Left lobe of liver (tissue), 2 donors: ENCODE measurements at places on chromosomes 7 and 10. TPM values are rescaled to one million over a fixed set of nuclear protein-coding genes. Genes with fewer than 3 reads are reported as not detected.

CUBN gene
- 0.25 TPM for total RNA-seq

ADARB2 gene
- 0.81 TPM for total RNA-seq

GRCh38 chr7:38452681-38453108 is 178.5 kb downstream of the AMPH start:
- DNase-seq, result no peak

- DNase-seq, result no peak
These were observed 93.3 kb upstream of the AGBL3 start for GRCh38 chr7:134892963-134893362.

DNA sequence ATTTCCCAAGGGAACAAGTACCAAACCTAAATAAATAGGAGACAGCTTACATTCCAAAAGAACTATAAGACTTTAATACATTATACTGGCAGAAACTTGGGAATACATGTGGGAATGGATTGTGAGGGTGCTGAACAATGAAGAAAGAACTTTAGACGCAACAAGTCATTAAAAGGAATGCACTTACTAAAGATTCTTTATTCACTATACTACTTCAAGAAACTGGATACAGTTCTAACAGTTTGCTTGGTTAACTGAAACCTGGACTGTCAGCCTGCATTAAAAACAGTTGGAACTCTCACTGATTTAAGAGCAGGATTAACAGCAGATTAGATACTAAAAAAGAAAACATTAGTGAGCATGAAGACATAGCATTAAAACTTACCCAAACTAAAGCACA is 12.0 kb downstream of the CACUL1 start:
- no peak for DNase-seq

IFT22 gene
- total RNA-seq, result 7.0 TPM

DNA sequence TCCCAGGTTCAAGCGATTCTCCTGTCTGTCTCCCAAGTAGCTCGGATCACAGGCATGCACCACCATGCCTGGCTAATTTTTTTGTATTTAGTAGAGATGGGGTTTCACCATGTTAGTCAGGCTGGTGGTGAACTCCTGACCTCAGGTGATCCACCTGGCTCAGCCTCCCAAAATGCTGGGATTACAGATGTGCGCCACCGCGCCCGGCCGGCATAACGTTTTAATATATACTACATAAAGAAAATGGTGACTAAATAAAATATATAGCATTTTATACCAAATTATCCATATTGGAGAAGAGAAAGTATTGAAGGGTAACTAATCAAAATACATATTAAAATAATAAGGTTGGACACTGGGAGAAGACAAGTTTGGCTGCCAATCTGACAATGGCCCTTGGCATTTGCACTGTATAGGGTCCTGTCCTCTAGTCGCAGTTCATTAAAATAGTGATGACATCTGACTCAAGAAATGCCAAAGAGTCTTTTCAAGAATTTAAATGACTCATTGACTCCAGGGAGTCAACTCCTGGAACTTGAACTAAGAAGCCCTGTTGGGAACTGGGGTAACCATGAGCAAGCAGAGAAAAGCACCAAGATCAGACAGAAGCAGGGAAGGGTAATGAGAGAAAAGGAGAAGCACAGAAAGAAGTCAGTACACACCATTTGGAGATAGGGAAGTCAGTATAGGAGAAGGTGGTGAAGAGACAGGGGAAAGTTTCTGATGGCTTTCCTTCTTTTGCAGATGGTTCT is 91.1 kb downstream of the CH25H start:
- DNase-seq, result no peak

DNA sequence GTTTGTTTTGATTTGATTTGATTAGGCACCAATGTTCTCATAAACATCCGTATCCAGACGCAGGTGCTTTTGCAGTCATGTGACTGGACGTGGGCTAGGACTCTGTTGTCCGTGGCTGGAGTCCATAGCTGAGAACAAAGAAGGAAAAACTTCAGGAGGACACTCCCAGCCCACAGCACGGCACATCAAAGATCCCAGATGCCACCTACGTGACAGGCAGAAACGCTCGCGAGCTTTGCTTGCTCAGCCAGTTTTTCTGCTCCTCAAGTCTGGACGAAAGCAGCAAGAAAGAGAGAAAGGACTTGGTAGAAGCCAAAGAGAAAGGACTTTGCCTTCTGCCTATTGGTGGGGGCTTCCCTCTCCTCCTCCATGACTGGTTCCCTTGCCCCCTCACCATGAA is 6.9 kb upstream of the ZKSCAN1 start:
- no peak for DNase-seq

DNA sequence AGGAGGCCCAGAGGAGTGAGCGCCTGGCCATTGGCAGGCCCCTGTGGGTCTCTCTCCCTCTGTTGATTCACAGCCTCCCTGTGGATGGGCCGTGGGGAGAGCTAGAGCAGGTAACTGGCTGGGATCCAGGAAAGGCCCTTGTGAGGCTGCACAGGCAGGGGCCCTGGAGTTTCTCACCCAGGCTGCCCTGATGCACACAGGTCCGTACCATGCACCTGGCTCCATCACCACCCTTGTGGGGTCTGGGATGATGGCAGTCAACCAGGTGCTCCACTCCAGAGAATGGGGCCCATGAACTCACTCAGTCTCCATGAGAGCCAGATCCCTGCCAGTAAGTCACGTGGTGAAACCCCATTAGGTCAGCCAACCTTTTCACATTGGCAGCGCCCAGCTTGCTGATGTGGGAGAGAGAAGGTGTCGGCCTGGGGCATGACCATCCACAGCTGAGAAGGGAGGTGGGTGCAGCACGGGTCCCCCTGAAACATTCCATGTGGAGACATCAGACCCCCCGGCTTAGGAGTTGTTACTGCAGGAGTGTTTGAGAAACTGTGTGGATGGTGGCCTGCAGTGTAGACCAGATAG is 320.8 kb downstream of the ADARB2 start:
- DNase-seq, result peak; percentile 23

DNA sequence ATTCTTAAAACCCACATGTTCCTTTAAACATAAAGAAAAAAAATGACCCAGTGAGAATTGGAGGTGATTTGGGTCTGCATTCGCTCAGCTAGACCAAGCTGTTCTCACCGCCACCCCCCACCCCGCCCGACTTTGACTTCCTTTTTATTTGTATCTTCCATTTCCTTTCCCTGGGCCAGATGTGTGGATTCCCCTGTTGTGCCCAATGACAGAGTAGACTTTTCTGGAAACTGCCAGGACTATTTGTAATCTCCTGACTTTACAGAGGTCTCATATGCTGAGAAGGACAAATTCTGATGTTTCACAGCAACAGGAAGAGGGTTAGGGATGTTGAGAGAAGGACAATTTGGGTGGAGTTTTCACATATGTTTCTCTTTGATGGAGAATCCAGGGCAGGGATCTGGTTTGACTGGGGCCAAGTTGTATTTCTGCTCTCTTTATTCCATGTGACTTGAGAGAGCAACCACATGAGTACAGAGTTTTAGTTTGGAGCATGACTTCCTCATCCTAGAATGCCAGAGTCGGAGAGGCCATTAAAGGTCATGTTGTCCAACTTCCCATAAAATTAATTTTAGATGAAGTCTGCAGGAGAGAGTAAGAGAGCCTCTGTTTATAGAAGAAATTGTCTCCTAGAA is 1023.2 kb downstream of the LRMDA start:
- no peak for DNase-seq

GRCh38 chr7:4689151-4689550 is 7.1 kb downstream of the FOXK1 start:
- DNase-seq, result no peak

DNA sequence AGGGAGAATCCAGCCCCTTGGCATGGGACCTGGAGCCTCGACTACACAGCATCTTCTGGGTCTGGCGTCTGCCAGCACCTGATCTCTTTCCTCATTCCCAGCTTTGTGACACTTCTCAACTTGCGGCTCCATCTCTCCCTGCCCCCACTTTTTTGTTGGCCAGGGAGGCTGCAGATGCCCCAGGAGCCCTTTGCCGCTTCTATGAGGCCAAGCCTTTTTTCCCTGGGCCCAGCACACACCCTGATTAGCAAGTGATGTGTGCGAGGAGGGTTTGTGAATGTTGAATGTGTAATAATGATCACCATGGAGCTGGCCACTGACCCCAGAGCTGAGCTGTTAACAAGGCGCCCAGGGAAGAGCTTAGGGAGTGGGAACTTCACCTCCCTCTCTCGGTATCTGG is 4.4 kb downstream of the EVX1 start:
- no peak for DNase-seq

- DNase-seq, result no peak
These were observed at the start of gene RNF148 for GRCh38 chr7:122702872-122703510. RNF148 (minus strand) TSS chr7:122702922; CDS start chr7:122702750, 172 bp downstream.

- DNase-seq, result no peak
These were observed 265.1 kb downstream of the ZEB1 start for GRCh38 chr10:31584098-31584631.

GRCh38 chr10:31158011-31158658 is 126.5 kb upstream of the ZNF438 start:
- DNase-seq, result no peak

HMX2 gene
- total RNA-seq, result not detected

NXPH1 gene
- not detected for total RNA-seq

CCM2 gene
- 44.8 TPM for total RNA-seq

DNA sequence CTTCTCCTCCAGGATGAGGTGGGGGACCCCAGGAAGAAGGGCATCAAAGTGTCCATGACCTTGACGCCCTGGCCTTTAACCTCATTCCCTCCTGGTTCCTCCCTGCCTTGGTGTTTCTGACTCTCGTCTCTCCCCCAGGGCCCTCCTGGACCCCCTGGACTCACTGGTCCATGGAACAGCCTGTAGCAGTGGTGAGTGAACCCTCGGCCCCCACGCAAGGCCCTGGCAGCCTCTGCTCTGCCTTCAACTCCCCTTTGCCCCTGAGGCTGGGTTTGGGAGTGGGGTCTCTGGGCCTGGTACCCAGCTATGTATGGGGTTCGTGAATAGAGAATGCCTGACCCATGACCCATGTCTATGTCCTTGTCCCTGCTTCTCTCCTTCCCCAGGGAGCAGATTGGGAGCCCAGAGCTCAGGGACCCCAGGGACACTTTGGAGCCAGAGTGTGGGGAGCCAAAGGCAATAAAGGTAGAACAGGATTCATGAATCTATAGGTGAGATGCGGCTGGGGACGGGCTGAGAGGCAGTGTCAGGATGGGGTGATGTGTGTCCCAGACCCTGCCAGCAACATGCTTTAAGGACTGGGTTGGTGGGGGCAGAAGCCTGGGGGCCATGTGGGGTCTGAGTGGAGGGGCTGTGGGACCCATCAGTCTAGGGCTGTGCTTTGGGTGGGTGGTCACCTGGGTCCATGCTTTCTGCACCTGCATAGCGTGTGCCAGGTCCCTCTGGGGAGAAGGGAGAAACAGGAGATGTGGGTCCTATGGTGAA is 18.4 kb upstream of the VOPP1 start:
- DNase-seq, result no peak

- no peak for DNase-seq
These were observed 611.3 kb upstream of the GALNT17 start for GRCh38 chr7:70520611-70521010.

LIPN gene
- not detected for total RNA-seq

GRCh38 chr7:135246191-135246825 is 12.7 kb downstream of the STRA8 start:
- DNase-seq, result peak; percentile 32

DNA sequence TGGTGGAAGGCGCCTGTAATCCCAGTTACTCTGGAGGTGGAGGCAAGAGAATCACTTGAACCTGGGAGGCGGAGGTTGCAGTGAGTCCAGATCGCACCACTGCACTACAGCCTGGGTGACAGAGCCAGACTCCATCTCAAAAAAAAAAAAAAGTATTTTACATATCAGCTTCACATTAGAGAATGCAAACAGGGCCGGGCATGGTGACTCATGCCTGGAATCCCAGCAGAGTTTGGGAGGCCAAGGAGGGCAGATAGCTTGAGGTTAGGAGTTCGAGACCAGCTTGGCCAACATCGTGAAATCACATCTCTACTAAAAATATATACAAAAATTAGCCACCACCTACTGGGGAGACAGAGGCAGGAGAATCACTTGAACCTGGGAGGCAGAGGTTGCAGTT is 31.6 kb downstream of the USP54 start:
- no peak for DNase-seq

- no peak for DNase-seq
These were observed 26.1 kb upstream of the DNAJB6 start for GRCh38 chr7:157310676-157311185.

GRCh38 chr10:48941427-48942075 is 1.9 kb upstream of the LRRC18 start:
- DNase-seq, result no peak

HYAL4 gene
- not detected for total RNA-seq

GRCh38 chr7:36597090-36597773 is 127.1 kb downstream of the AOAH start:
- DNase-seq, result no peak

DNA sequence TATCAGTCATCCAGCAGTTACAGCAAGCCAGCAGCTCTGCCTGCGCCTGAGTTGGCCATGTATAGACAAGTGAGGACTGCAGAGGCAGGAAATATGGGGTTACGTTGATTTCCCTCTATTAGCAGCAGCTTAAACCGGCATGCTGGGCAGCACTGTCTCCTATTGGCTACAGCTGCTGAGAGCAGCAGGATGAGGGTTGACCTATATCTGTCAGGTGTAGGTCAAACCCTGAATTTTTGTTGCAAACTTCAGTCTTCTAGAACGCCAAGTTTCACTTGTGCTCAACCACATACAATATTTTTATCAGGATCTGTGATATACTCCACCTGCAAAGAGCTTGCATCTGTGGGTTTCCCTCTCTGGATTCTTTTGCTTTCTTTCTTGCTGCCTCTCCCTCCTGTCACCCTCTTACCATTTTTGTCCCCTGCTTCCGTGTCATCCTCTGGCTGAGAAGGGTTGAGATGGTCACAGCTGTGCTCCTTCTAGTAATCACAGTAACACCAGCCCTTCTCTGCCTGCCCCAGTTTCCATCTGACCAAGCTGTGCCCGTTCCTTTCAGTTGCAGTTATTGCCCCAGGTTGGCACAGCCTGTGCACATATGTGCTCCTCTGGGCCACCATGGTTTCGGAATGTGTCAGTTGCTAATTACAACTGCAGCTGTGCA is 23.8 kb upstream of the GLCCI1 start:
- no peak for DNase-seq

AQP1 gene
- total RNA-seq, result 16.6 TPM

PPP3CB gene
- total RNA-seq, result 10.7 TPM

DNA sequence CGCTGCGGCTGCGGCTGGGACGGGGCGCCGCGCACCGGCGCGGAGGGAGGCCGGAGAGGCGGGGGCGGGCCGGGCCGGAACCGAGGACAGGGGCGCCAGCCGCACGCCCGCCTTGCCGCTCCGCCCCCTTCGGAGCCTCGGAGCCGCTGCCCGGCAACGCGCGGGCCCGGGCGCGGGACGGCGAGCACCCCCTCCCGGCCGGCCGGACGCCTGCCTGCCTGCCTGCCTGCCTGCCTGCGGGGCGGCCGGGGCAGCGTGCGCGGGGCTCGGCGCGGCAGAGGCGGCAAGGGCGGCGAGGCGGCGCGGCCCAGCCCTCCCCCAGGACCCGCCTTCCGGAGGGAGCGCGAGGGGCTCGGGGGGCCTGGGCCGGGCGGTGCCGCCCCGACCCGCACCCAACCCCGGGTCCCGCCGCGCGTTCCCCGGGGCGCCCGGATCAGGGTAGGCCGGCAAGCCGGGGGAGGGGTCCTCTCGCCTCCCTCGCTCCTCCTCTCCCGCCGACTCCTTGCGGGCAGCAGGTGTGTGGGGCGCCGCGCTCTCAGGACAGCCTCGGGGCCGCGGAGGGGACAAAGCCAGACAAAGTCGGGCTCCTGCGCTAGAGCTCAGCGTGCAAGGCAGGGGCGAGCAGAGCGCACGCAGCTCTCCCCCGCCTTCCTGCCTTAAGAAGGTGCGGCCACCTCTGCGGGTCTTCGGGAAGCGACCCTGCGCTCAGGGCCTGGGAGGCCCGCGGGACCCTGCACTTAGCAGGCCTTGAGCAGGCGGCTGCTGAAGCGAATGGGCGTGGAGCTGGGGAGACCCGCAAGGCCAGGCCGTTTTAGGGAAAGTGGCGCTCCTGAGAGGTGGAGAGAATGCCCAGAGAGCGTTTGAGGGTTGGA is at the start of gene KIAA1549:
KIAA1549 (minus strand) TSS at position 58 of the 872 bp plus-strand sequence. CDS start 120 bp downstream, outside the sequence.
- peak; percentile 75 for DNase-seq
